Gastrocnemius medialis (tissue), 4 donors: ENCODE measurements at places on chromosomes 3 and 15. TPM values are rescaled to one million over a fixed set of nuclear protein-coding genes. Genes with fewer than 3 reads are reported as not detected.

Gene CNTN3
- 0.36 TPM for total RNA-seq

- no peak for DNase-seq
These were observed 113.4 kb downstream of the CHST2 start for GRCh38 chr3:143232981-143233380.

DNA sequence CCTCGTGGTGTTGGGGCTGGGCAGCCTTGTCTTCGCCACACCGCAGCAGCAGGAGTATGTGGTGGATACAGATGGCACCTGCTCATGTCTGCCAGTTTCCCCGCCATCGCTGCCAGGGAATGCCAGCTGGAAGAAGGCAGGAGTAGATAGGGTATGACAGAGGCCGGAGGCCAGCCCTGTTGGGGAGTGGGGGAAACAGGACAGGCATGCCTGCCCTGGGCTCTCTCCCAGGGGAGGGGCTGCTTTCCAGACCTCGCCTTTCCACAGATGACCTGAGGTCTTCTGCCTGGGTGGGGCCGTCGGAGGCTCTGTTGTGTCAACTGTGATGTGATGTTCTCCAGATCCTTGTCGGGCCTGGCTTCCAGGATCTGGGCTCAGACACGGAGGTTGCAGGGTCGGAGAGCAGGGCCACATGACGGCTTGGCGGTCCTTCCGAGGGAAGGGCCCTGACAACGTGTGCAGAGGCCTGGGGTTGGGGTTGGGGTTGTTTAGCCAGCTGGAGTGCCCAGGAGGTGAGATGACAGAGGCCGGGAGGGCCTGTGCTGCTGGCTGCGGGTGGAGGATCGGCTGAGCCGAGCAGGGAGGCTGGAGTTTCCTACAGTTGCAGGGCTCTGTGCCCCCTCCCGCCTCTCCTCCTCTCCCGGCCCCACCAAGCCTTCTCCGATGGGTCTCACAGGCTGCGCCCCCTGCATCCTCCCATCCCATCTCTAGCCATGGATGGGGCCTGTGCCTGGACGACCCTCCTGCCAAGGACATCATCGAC is 102.0 kb downstream of the TBC1D2B start:
- no peak for DNase-seq

DNA sequence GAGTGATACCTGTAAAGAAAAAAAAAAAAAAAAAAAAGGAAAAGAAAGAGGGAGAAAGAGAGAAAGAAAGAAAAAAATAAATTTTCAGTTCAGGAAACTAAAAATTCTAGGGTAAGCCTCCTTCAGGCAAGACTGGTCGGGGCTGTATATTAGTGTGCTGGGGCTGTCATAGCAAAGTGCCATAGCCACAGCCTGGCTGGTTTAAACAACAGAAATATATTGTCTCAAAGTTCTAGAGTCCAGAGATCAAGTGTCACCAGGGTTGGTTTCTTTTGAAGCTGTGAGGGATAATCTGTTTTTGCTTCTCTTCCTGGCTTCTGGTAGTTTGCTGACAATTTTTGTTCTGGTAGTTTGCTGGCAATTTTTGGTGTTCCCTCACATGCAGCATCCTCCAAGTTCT is 48.4 kb upstream of the SLC25A26 start:
- DNase-seq = no peak
